NCI-H1694 treated with DMSO at 0.1 percent for 48 hours (cell line): ENCODE measurements at places on chromosomes 1 and 21.

GRCh38 chr1:28313702-28314546 is 14.9 kb upstream of the MED18 start:
- DNase-seq, result no peak

- DNase-seq, result no peak
Measured at GRCh38 chr1:29100487-29100886, 23.2 kb downstream of the TMEM200B start.

GRCh38 chr21:36155603-36156338 is 853 bp upstream of the DOP1B start:
- no peak for DNase-seq

DNA sequence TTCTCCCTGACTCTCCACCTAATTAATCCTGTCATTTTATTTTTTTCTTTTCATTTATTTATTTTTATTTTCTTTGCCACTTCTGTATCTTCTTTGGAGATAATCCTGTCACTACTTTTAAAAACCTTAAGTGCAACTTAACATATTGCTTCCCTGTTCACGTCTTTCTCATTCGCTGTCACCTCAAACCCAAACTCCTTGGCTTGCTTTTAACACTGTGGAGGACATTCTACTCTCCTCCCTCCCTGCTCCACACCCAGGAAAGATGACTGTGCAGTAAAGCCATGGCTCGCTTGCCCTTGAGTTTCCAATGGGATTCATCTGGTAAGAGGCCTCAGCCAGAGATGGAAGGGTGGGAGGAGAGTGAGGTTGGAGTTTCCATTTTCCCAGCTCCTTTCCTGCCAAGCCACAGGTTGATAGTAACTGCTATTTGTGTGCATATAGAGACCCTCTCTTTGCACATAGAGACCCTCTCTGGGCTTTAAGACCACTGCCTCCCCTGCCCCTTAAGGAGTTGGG is 6.4 kb upstream of the BRWD1 start:
- DNase-seq, result no peak

GRCh38 chr1:202016022-202016810 is 5.8 kb downstream of the ELF3 start:
- DNase-seq, result no peak

DNA sequence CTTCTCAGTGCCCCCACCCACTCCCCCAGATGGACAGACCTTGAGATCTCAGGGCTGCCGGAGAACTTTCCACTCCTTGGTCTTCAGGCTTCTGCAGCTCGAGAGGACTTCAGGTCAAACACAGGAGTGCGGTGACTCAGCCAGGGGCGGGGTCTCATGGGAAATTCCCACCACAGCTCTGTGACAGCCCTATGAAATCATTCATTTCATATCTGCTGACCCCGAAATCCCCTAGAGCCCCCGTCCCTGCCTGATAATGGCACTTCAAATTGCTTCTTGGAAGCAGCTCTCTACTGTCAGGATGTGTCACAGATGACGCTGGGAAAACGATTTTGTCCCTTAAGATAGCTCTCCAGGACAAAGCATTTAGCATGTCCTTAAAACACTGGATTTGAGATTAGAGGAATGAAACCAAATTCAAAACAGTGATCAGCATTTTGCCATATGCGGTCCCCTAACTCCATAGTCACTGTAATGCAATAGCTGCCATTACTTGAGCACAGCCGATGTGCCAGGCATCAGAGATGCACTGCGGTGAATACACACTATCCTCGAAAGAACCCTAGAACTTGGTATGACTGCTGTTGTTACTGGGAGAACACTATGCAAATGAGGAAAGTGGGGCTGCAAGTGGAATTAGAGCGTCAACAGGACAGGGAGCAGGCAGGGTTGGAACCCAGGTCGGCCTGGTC is at the start of gene TNFRSF9:
TNFRSF9 (minus strand) TSS at position 95 of the 692 bp plus-strand sequence. CDS start 845 bp downstream, outside the sequence.
- no peak for DNase-seq

GRCh38 chr1:103171041-103171590 is 62.8 kb upstream of the COL11A1 start:
- no peak for DNase-seq

GRCh38 chr1:206037581-206037980 is 13.9 kb upstream of the CTSE start:
- DNase-seq, result no peak

- no peak for DNase-seq
Measured at GRCh38 chr1:56534130-56534651, 45.2 kb downstream of the PLPP3 start.

DNA sequence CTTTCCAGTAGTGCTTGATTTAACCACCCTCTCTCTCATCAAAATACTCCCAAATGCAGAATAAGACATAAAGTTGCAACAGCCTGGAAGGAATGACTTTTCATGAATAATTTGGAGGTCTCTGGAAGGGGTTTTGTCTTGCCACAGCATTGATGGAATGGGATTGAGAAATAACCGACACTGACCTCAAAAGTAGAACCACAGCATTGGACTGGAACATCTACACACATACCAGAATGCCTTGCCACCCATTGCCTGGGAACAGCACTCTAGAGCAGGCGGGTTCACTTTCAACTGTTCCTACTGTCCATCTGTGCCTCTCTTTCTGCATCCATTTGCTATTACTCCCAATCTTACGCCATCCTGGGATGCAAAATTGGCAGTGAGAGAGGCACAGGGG is 149.1 kb upstream of the USP24 start:
- DNase-seq, result no peak

DNA sequence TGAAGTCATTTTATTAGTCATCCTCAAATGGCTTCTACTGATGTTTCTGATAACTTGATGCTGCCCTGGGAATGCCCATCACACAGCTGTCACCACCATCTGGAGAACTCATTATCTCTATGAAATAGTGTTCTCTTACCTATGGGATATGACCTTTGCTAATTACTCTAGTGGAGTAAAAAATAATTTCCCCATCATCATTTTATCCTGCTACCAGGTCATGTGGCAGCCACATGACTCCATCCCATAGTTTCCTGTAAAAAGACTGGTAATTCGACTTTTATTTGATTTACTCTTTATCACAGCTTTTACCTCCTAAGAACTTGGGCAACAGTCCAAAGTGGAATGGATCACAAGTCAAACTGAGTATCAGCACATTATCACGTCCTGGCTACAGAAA is 76.1 kb upstream of the USP25 start:
- DNase-seq, result no peak

- peak; percentile 70 for DNase-seq
Measured at GRCh38 chr1:202968895-202969295, 1.8 kb upstream of the CYB5R1 start.

DNA sequence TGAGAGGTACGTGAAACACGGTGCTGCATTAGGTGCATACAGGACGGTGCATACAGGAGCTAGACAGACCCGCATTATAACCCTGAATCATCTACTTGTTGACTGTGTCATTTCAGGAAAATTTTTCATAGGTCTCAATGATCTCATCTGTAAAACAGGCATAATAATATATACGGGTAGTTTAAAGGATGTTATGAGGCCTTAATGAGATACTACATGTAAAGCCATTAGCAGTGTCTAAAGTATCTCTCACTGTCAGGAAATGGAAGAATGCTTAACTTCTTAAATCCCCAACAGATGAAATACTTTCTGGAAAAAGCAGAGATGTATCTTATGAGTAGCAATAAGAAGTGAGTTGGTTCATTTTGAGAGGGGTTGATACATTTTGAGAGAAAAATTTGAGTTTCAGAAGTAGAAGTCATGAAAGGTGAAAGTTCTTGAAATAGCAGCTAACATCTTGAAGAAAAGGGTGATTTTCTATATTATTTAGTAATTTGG is 669.6 kb downstream of the PTPRC start:
- DNase-seq, result no peak

- DNase-seq, result no peak
Measured at GRCh38 chr1:5221451-5221850, 567.0 kb downstream of the AJAP1 start.

GRCh38 chr1:50873458-50874187 is 86.4 kb downstream of the FAF1 start:
- DNase-seq, result peak; percentile 4

DNA sequence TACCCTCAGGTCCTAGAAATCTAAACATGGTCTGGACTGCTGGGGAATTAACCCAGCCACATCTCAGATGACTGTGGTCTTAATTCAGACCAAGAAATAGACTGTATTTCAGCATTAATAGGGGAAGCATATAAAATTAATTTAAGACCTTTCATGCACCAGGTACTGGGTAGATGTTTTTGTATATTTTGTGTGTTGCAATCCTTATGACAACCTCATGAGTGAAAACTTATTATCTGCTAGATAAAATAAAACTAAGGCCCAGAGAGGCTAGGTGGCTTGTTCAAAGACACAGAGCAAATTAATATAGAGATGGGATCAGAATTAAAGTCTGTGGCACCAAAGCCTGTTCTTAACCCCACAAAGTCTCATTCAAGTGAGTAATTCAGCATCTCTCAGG is 40.1 kb downstream of the OPTC start:
- DNase-seq, result no peak

- DNase-seq, result no peak
Measured at GRCh38 chr1:227032396-227032795, 92.3 kb downstream of the COQ8A start.

GRCh38 chr1:70284366-70284765 is 63.2 kb downstream of the SRSF11 start:
- no peak for DNase-seq

DNA sequence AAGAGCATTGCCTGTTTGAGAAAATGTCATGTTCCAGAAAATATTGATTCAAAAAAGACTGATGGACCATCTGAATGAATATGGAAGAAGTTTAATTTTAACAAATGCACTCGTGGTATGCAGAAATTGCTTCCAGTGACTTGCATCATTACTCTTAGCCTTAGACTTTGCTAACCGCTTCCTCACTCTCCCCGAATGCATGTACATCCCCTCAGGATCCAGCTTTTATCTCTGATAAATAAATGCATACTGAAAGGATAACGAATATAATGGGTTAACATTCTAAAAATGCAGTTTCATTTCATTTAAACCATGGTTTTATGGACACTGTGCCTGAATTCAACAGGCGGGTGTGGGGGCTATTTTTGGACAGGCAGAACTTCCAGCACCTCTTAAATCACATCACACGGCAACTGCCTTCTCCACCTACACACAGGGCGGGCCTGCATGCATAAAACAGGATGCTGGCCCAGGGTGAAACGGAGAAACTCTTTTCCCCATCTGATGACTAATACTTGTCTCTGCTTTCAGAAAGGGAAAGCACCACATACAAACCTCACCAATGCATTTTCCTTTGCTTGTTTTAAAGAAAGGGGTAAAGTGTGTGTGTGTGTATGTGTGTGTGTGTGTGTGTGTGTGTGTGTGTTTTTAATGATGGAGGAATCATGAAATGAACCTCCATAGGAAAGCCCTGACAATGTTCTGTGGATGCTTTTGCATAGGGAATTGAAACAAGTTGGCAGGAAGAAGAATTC is 48.7 kb downstream of the SPAG17 start:
- no peak for DNase-seq

DNA sequence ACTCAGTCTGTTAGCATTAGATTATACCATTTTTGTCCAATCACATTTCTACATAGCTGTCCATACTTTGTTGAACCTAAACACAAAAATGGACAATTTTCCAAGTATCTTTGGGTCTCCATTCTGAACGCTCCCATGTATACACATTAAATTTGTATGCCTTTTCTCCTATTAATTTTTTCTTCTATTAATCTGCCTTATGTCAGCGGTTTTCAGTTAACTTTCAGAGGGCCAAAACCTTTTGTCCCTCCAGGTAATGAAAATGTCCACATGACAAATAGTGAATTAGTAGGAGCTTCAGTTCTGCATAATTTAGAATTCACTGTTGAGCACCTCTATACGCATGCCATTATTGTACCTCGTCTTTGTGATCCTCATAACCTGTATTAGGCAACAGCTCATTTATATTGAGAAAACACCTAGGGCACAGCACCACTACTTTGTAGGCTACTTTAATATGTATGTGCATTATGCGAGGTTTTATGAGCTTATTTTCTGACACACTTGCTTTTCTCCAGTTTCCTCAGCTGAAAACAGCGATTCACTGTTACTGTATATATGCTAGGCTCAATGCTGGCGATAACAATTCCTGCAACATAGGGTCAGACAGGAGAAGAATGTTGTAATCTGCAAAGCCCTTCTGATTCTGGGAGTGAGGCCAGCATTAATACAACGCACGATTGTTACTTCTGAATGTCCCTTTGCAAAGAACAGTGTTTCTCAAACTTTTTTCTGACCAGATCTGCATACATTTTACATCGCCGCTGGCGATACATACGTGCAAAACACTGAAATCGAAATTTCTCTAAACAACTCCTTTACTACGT is 1.1 kb upstream of the ABCD3 start:
- DNase-seq, result no peak

DNA sequence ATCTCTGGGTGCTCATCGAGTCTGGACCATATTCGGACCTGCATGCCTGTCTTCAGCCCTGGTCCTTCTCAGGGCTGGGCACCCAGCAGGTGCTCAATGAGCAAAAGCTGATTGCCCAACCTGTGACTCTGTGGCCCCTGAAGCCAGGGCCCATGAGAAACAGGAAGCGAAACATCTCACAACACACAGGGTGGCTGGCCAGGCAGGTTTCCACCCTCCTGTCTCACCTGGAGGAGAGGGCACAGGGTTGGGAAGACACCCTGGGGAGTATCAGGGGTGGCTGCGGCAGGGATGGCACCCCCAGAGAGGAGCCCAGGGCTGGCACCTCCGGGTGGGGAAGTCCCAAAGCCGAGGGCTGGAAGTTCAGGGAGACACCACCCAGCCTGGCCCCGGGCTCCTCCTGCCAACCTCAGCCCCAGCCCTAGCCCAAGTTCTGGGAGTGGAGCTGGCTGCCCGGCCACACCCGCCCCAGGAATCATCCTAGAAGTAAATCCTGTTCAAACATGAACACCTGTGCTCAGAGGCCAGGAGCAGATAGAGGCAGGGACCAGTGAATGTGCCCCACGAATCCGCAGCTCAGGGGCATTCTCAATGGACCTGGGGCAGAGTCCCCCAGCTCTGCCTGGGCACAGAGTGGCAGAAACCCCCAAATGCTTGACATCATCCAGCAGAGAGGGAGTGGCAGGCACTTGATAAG is 54.6 kb downstream of the RAP1GAP start:
- DNase-seq, result no peak

GRCh38 chr1:228162286-228163006 is 3.2 kb upstream of the IBA57 start:
- no peak for DNase-seq

DNA sequence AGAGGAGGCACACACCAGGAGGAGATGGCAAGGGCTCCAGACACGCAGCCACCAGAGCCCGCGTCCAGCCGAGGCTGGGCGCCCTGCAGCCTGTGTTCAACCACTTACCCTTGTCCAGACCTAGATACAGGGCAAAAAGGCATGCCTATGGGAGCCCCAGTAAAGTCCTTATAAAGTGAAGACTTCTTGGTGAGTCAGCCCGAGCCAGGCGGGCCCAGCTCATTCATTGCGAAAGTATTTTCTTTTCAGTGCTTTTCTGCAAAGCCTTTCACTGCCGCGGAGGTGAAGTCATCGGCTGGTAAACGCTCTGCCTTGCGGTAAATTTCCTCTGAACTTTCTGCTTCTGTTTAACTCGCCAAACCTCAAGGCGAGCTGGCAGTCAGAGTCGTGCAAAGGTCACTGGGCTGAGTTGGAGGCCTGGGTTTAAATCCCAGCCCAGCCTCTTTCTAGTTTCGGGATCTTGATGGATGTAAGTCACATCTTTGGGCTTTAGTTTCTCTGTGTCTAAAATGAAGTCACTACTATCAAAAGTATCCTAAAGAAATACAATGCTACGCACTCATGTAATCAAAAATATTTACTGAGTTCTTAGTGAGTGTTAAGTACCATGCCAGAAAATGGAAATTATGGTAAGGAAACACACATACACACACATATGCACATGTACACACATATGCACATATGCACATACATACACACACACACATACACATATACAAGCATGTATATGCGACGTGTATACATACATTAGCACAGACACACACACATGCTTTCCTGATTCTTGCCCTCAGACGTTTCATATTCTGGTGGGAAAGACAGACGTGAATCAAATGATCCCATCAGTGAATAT is 54.7 kb upstream of the IFFO2 start:
- DNase-seq, result no peak
